ENCODE measurements at places on chromosomes 1 and 21. TPM values are rescaled to one million over a fixed set of nuclear protein-coding genes. Genes with fewer than 3 reads are reported as not detected.

- DNase-seq, result no peak
These were observed 380 bp downstream of the COL18A1 start for GRCh38 chr21:45405271-45405818.

- peak; percentile 60 for DNase-seq
These were observed at the start of gene CNIH3 for GRCh38 chr1:224615861-224616755. Gene CNIH3 (plus strand): TSS chr1:224616317. CDS start chr1:224617175, 858 bp downstream.

DNA sequence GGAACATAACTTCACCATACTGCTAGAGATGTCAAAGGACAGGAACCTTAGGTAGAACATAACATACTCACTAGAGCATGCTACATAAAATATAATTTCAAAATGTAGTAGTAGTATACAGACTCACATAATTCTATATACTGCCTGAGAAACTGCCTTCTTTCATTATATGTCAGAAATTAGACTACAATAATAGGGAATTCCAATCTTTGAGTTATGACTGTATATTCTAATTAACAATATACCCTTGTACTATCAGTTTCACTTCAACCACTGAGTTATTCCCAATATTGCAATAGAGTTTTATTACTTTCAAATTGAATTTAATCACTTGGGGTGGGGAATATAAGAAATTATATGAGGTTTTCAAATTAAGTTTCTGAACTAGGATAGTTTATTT, 44.0 kb downstream of the OMA1 start:
- DNase-seq, result no peak

The EDARADD gene
- 17.8 TPM for total RNA-seq

GRCh38 chr1:93980320-93981273, 71.4 kb upstream of the GCLM start:
- DNase-seq, result no peak

GRCh38 chr21:40118527-40118926, 251.3 kb downstream of the PCP4 start:
- DNase-seq, result peak; percentile 60

GRCh38 chr1:31445951-31446350, 32.9 kb downstream of the SERINC2 start:
- no peak for DNase-seq

The LEFTY1 gene
- not detected for total RNA-seq

The UBXN10 gene
- total RNA-seq, result 3.0 TPM

DNA sequence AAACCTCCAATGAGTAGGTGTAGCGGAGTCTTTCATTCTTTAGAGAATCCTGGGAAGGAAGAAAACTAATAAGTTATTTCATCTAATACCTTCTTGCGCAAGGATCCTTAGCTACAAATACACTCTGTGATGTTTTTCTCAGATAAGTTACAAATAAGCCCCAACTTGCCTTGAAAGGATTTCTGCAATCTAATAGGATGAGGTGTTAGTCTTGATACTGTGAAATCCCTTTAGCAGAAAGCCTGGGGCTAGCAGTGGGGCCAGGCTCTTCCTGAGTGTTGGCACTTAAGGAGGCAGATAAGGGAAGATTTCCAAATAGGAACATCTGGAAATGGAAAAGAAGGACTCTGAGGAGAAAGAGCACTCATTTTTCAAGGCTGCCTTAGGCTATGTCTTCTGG, 168.0 kb upstream of the DAB1 start:
- DNase-seq, result peak; percentile 74

DNA sequence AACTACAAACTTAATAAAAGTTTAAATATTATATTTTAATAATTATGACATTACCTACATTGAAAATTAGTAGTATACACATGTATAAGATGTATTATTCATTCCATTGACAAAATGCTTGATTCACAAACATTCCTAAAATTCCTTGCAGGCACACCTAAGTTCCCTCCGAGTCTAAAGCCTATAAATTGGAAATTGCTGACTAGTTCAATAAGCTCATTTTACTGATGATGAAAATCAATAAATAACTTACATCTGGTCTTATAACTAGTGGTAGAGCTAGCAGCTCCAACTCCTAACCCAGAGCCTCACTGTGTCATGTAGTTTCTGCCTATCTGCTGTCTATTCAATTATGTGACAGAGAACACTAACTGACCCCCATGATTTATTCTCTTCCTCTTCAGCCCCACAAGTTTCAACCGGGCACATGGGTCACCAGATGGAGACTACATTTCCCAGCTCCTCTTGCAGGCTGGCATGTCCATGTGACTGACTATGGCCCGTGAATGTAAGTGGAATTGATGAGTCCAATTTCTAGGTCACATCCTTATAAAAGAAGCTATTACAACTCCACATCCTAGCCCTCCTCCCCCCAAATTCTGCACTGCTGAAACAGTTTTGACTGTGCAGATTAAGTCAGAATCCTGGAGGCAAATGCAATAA, 29.6 kb upstream of the LRRC8D start:
- no peak for DNase-seq

DNA sequence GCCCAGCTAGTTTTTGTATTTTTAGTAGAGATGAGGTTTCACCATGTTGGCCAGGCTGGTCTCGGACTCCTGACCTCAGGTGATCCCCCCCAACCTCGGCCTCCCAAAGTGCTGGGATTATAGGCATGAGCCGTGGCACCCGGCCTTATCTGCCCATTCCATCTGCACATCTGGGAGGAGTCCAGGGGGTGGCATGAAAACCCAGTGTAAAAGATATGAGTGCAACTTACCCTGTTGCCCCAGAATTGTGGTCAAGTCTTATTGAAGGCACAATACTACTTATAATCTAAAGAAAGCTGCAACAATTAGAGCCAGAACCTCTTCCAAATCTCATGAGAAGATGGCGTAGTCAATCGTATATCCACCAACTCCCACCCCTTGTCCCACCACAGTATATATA, 18.4 kb downstream of the CTXND2 start:
- DNase-seq, result no peak

DNA sequence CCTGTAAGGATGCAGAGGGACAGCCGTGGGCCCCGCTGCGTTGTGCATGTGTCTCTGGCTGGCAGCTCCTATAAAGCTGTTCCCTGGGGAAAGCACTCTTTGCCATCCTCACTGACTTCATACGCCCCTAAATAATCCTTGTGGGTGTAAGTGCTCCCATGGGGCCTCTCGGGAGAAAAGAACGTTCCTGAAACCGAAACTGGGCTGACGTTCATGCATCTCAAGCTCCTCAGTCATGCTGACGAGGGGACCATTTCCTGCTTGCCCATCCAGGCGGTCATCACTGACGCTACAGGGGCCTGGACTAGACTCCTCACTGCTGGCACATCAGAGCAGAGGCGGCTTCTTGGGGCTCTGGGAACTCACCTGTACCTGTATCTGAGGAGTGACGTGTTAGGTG, 73.1 kb upstream of the USP24 start:
- no peak for DNase-seq

DNA sequence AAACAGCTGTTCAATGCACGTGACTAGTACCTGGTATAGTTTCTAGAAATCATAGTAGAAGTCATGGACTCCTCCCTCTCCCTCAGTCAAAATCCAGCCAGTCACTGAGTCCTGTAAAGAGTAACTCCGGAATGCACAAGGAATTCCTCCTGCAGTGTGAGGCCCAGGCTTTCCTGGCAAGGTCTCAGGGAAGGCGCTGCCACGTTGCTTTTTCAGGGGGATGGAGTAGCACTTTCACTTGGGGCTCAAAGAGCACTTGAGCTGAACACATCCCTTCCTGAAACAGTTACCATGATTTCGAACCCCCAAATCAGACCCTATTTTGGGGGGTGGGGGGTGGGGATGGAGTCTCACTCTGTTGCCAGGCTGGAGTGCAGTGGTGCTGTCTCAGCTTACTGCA, 26.4 kb upstream of the LRRC8D start:
- DNase-seq, result no peak

GRCh38 chr1:236868625-236869467, 73.8 kb downstream of the MTR start:
- peak; percentile 41 for DNase-seq

- DNase-seq, result no peak
These were observed 47.8 kb upstream of the ZP4 start for GRCh38 chr1:237938553-237938952.

The CRYBG2 gene
- total RNA-seq, result 2.2 TPM

GRCh38 chr1:199721001-199721400, 306.5 kb upstream of the NR5A2 start:
- DNase-seq, result no peak

GRCh38 chr1:93878889-93879586, at the start of gene DNTTIP2:
Gene DNTTIP2 (minus strand): TSS chr1:93879206. CDS start chr1:93879148, 58 bp downstream.
- DNase-seq, result peak; percentile 90

GRCh38 chr1:57741521-57741920, 317.7 kb upstream of the DAB1 start:
- no peak for DNase-seq

The TNFRSF4 gene
- total RNA-seq, result not detected

GRCh38 chr1:38037221-38037939, 9.2 kb downstream of the POU3F1 start:
- DNase-seq, result no peak

The CFAP141 gene
- total RNA-seq, result not detected

The CCDC18 gene
- total RNA-seq, result 4.2 TPM

DNA sequence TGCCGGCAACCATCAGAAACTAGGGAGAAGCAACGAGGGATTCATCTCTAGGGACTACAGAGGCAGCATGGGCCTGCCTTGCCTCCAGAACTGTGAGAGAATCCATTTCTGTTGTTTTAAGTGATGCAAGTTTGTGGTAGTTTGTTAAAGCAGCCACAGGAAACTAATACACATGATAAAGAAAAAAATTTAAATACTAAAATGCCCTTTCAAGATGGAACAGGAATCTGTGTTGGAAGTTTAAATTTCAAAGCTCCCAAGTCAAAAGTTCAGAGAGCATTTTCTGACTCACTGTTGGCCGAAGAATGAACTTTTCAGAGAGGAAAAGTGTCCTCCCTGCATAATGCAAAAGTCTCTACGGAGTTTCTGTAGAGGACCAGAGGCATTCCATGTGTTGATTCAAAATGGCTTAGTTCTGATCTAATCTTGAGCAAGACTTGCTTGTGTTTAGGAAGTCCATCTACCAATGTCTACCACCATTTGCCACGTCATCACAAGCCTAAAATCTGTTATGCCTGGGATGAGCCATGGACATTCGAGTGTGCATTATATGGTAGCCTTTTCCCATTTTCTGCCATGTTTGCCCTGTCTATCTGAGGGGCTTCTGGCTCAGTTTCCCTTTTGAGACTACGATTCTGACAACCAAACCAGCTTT, 22.4 kb upstream of the ARHGAP29 start:
- DNase-seq, result no peak

DNA sequence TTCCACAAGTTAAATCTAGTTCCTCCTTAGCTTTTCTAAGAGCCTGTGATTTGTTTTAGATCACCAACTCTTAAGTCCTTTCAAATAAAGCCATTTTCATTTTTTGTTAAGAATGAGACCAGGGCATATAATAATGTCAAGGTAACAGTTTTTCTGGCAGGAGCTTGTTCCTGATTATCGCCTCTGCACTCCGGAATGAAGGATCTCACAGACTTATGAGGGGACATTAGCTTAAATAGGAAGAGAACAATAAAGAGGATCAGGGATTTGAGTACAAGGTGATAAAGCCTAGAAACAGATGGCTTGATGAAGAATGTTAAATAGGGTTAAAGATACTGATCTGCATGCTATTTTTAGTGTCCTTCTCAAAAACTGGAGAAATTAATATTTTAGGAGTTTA, 13.6 kb upstream of the OTUD7B start:
- DNase-seq, result no peak

The CD244 gene
- not detected for total RNA-seq

DNA sequence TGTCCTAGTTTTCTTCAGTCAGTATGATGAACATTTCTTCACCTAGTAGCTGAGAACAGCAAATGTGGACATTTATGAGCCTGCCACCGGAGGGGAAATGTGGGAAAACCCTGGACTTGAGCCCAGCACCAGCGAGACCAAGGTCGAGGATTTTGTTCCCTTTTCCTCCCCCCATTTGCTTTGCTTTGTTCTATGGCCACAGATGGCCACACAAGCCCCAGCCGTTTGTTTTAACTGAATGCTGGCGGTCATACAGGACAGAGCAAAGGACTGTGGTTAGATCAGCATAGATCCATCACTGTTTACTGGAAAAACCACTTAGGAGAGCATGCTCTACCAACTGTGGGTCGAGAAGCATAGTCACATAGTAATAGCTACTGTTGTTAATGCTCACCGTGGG, 20.9 kb downstream of the SH2D2A start:
- no peak for DNase-seq

DNA sequence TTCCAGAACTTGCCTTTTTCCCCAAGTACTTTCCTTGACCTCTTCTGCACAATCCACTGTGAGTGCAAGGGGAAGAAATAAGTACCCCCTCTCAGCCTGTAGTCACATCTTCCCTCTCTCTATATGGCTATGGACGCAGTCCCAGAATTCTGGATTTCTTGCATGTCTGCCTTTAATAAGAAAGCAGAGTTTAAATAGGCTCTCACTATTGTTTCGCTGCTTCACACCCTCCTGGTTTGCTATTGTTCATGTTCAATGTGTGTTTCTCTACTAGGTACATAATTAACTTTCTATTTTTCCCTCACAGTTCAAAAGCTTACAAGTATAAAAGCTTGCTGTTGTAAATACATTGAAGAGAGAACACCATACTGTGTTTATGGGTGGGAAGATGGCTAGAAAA, 181.5 kb upstream of the C1orf105 start:
- no peak for DNase-seq

- DNase-seq, result peak; percentile 54
These were observed 4.6 kb downstream of the MTARC1 start for GRCh38 chr1:220791285-220791684.

The S1PR1 gene
- 4.2 TPM for total RNA-seq

GRCh38 chr21:33036430-33037162, 10.9 kb downstream of the OLIG2 start:
- DNase-seq, result no peak

The RNU1-2 gene
- under 0.01 TPM for total RNA-seq

GRCh38 chr21:46471514-46471913, 12.8 kb downstream of the DIP2A start:
- DNase-seq, result no peak

The KRTAP8-1 gene
- total RNA-seq, result not detected

DNA sequence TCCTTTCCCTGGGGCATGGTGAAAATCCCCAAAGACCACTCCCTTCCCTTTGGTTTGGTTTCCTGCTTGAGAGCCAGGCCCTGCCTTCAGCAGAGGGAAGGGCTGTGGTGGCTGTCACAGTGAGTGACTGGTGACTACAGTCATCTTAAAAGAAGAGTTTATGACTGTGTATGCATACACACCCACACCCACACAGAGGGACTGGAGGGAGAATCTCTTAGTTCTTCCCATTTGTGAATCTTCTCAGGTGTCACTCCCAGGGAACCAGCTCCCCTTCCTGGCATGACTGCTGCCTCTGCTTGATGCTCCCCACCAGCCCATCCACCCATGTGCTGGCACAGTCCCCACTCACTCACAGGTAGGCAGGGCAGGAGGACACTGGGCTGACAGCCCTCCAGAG, 3.9 kb upstream of the KCNA2 start:
- DNase-seq, result no peak

DNA sequence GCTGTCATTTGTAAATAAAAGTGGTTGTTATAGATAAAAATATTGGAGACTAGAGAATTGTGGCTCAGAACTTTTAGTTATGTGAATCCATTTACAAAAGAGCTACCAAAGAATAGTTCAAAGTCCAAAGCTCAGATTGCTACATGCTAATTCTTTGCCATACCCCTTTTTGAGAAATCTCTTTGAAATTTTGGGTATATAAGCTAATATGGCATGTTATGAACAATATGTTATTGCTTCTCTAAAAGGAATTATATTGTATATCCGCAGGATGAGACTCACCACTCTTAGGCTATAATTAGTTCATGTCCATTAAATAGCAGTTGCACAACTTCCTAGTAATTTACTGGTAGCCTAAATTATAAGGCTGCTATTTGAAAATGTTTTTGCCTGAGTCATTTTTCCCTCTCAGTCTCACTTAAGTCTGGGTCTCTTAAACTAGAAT, 178.0 kb downstream of the ZNF281 start:
- DNase-seq, result peak; percentile 4

The NGF gene
- 1.3 TPM for total RNA-seq
